ENCODE measurements at places on chromosomes 11 and 22. TPM values are rescaled to one million over a fixed set of nuclear protein-coding genes. Genes with fewer than 3 reads are reported as not detected.

Gene VSIG10L2
- total RNA-seq: not detected

DNA sequence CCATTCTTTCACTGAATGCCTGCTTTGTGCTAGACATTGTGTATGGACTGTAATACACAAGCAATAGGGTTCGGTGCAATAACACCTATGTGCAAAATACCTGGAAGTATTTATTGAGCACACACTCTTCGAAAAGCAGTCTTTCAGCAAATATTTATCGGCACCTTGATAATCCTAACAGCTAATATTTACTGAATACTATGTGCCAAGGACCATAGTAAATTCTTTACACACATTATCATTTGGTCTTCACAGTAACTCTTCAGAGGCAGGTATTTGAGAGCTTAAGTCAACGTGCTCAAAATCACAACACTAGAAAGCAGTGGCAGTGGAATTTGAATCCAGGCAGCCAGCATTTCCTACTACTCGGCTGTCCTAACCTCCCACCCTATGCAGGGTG is 2.2 kb downstream of the B3GNT6 start:
- no peak for DNase-seq

- DNase-seq: peak; percentile 73
These were observed 171.4 kb upstream of the CTSC start for GRCh38 chr11:88508759-88509581.

- DNase-seq: no peak
These were observed 30.3 kb upstream of the ASPHD2 start for GRCh38 chr22:26398741-26399153.

Gene GVQW3
- 3.0 TPM for total RNA-seq

Gene BCO2
- total RNA-seq: 1.4 TPM

- no peak for DNase-seq
These were observed 132.8 kb downstream of the DDX10 start for GRCh38 chr11:108797578-108798100.

DNA sequence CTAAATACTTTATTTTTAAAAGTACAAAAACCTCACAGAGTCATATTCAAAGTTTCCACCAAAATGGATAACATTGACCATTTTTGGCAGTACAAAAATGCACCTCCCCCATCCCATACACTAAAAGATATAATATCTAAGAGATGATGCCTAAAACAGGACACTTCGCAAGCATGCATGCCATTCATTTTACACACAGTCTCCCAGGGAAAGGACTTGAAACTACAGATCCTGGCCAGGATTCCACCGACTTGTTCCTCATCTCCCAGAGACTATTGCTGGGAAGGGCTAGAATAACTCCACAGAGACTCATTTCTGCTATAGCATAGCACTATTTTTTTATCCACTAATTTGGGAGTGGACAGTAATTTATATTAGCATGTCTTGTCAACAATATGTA is 81.7 kb downstream of the MTNR1B start:
- DNase-seq: no peak

DNA sequence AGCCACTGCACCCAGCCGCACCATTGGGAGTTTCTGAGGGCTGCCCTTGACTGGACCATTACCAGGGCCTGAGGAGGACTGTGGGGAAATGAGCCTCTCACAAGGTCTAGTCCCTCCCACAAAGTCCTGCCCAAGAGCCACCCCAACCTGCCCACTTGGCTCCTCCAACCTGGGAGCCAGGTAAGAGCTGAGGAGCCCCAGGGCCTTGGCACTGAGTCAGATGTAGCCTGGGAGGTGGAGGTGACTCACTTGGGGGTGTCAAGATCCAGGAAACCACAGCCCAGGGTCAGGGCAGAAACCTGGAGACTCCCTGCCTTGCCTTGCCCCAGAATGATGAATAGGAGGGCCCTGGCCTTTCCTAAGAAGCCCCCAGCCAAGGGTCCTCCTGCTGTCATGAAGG is 25.8 kb upstream of the P2RY2 start:
- no peak for DNase-seq

GRCh38 chr22:43996981-43997265 is 27.2 kb upstream of the PARVB start:
- DNase-seq: no peak

- DNase-seq: no peak
These were observed 189.7 kb downstream of the MIAT start for GRCh38 chr22:26847046-26847445.

- peak; percentile 72 for DNase-seq
These were observed 5.8 kb downstream of the TSPAN4 start for GRCh38 chr11:848380-848931.

DNA sequence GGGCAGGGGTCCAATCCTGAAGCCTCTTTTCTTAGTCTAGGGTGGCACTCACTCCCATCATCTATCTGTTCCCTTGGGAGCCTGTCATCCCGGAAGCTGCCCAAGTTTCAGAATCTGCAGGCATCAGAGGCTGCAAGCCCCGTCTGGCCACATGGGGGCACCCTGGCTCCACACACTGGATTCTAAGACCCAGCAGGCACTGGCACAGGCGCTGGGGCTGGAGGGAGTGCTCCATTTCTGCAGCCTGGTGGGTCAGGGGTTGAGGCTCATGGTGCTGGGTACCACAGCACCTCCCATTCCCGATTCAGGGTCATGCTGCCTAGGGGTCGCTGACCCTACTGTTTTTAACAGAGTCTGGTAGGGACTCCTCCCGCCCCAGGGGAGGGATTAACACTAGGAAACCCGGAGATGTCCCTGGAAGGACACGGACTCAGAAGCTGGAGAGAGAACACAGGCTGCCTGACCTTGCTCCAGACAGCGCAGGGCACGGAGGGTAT is 243.9 kb upstream of the SYN3 start:
- DNase-seq: no peak

- DNase-seq: no peak
These were observed 525.8 kb upstream of the FAT3 start for GRCh38 chr11:91698845-91699244.

DNA sequence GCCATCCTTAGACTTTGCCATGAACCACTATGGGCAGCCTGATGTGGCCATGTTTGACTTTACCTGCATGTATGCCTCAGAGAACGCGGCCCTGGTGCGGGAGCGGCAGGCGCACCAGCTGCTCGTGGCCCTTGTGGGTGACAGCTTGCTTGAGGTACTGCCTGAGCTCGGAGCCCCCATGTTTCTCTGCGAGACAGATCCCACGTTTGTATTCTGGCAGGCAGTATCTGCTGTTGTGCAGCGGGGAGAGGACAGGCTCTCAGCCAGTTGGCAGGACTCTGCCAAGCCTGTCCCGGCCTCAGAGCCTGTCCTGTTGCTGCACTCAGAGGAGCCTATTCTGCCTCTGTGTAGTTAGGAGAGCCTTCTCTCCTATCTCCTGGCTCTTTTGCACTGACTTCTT is 109.9 kb downstream of the MICAL2 start:
- DNase-seq: no peak

GRCh38 chr11:1194231-1194976 is 28.5 kb upstream of the MUC5B start:
- DNase-seq: peak; percentile 60

GRCh38 chr11:126186025-126186698 is 25.3 kb downstream of the RPUSD4 start:
- peak; percentile 56 for DNase-seq

Gene APOBEC3B
- 0.64 TPM for total RNA-seq

DNA sequence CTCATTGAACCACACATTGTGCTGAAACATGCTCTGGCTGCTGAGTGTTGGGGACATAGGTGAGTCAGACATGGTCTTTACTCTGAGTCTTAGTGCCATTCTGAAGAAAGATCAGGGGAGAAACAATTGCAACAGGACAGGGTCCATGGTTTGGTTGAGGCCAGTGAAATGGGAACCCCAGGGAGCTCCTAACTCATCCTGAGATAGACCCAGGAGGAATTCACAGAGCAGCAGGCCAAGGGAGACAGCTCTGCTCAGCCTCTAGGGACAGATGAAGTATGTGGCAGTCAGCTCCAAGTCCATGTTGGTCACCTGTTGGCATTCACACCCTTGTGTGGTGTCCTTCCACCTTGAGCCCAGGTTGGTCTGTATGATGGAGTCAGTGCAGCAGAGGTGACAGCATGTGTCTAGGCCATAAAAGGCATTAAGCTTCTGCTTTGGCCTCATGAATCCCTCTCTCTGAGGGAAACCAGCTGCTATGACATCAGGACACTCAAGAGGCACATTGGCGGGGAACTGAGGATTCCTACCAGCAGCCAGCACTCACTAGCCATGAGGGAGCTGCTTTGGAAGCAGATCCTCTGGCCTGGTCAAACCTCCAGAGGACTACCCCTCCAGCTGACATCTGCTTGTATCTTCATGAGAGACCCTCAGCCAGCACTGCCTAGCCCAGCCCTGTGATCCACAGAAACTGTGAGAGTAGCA is 50.3 kb upstream of the MYEOV start:
- DNase-seq: no peak

- DNase-seq: no peak
These were observed 153.0 kb upstream of the LRRC4C start for GRCh38 chr11:41612415-41612814.

Gene RAB36
- 2.1 TPM for total RNA-seq
